Inflammatory macrophage treated with lipopolysaccharide for 4 hours (primary cell): ENCODE measurements at places on chromosomes 7 and 10.

DNA sequence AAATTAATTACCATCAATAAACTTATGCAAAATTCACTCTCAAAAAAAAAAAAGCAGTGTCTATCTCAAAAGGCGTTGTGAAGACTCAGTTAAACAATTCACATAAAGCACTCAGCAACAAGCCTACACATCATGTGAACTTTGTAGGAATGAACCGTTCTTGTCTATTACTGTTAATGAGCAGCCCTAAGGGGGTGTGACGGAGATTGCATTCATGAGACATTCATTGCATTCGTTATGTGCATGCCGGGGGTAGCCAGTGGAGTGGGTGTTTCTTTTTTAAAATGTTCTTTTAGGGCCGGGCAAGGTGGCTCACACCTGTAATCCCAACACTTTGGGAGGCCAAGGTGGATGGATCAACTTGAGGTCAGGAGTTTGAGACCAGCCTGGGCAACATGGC, 193.0 kb downstream of the PRPF18 start:
- no peak for DNase-seq

GRCh38 chr10:71998119-71998839, 34.1 kb downstream of the CHST3 start:
- DNase-seq: no peak

GRCh38 chr7:149802966-149803365, 29.6 kb upstream of the ZNF467 start:
- DNase-seq: no peak

GRCh38 chr10:790821-791551, 101.5 kb upstream of the DIP2C start:
- DNase-seq: no peak

DNA sequence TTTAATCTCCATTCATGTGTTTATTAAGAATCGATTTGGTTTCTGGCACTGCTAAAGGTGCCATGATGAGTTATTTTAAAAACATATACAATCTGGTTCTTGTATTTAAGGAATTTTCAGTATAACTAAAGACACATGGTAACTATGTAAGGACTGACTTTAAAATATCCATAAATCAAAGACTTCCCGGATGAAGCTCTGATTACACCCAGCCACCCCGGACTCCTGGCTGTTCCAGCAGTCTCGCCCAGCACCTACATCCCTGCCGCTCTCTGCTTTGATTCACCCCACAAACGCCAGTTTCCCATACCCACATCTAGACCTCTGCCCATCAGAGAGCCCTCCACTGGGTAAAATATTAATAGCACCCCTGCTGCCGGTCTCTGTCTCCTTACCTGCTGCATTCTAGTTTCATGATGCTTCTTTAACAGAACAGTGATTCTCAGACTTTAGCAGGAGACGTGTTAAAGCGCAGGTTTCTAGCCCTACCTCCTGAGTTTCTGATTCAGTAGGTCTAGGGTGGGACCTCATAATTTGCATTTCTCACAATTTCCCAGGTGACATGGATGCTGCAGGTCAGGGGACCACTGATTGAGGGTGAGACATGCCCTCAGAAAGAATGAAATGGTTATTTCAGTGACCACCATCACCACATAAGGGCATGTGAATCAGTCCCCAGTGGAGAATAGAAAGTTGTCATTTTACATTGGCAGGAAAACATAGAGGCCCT, 185.7 kb downstream of the KIAA1217 start:
- DNase-seq: no peak

DNA sequence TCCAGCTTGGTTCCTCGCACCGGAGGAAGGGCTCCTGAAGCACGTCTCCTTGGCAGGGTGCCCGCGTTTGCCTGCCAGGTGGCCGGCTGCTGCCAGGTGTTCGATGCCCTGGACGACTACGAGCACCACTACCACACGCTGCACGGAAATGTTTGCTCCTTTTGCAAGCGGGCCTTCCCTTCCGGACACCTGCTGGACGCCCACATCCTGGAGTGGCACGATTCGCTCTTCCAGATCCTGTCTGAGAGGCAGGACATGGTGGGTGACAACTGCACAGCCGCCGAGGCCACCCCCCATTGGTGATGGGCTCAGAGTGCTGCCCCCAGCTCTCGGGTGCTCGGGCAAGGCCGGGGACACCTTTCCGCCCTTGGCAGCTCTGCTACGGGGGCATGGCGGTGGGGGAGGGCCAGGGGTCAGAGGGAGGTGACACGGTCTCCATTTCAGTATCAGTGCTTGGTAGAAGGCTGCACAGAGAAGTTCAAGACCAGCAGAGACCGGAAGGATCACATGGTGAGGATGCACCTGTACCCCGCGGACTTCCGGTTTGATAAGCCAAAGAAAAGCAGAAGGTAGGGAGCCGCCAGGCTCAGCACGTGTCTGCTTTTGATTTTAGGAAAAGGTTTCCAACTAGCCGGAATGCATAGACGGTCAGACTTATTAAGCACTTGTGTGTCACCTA, 1.1 kb downstream of the ZNF511 start:
- DNase-seq: no peak

GRCh38 chr7:4164556-4164955, 517.5 kb upstream of the FOXK1 start:
- DNase-seq: no peak

- DNase-seq: no peak
These were observed 104.4 kb upstream of the FAM3C start for GRCh38 chr7:121500360-121501058.

GRCh38 chr10:3531670-3532069, 253.3 kb downstream of the KLF6 start:
- DNase-seq: no peak

DNA sequence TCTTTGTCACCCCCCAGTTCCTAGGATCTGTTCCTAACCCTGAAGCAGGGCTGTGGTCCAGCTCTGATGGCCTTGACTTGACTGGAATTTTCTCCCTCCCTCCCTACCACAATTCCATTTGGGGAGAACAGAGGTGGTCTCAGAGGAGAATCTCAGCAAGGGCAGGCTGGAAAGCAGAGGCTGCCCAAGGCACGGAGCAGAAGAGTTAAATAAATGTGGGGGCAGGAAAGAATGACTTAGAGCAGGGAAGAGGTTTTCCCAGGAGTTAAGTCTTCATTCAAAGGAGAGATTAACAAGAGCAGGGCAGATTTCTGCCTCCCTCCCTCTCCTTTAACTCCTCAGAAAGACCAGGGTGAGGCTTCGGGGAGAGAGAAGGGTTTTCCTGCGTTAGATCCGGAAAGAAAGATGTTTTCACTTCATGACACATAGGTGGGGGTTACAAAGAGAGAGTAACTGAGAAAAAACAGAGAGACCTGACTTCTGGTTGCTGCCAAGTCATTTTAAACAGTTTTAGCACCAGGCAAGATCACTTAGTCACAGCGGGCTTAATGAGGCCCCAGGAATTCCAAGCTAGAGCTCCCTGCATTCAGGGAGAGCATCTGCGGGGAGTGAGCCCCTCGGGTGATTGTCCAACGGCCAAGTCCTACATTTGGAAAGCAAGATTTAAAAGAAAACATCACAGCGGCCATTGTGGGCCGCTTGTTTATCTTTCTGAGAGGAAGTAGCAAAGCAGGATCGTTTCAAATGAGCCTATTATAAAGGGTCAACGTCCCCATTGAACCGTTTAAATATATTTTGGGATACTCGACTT, 78.7 kb downstream of the ARHGAP22 start:
- no peak for DNase-seq

GRCh38 chr7:155489862-155490696, 32.1 kb downstream of the EN2 start:
- no peak for DNase-seq

DNA sequence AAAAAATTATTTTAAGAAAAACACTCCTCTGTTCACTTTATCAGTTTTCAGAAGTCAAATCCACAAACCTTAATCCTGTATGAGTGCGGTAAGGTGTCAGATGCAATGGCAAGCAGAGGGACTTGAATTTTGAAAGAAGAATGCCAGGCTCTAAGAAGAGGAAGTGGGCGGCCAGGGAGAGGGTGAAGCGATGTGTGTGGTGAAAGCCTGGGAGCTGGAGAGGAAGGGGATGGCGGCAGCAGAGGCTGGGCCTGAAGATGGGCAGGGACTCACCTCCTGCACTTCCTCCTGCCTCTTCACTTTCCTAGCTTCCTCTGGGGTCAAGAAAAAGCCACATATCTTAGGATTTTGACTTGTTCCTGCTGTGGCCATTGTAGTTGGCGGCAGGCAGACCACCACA, 609.6 kb downstream of the PARD3 start:
- peak; percentile 46 for DNase-seq

GRCh38 chr7:2435146-2435545, 31.7 kb downstream of the CHST12 start:
- DNase-seq: no peak

GRCh38 chr10:81570878-81571794, 303.9 kb upstream of the NRG3 start:
- no peak for DNase-seq

- no peak for DNase-seq
These were observed 41.6 kb downstream of the HBP1 start for GRCh38 chr7:107210400-107210799.

DNA sequence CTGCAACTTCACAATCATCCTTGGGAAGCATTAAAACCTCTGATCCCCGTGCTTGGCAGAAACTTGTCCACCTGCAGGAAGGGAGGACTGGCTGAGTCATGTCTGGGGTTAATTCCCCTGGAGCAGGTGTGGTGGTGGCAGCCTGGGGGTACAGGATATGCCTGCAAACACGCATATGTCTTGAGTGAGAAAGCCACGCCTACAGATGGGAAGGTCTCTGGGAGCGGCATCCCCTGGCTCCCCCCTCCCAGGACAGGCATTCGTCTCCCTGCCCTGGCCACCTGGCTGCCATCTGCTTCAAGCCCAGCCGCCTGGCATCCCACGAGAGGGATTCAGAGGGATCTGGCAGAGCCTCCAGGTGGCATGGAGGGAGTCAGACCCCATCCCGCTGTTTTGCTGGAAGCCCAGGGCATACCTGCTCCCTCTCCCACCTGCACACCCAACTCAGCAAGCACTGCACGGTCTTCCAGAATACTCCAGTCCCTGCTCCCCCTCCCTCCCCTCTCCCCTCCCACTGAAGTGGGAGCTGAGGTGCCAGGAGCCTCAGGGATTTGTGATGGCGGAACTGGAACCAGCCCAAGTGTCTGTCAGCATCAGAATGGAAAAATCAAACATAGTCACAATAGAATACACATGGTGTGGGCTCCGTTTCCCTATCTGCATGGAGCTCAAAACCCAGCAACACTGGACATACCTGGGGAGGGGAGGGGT, 61.0 kb downstream of the CAMK2B start:
- DNase-seq: no peak

DNA sequence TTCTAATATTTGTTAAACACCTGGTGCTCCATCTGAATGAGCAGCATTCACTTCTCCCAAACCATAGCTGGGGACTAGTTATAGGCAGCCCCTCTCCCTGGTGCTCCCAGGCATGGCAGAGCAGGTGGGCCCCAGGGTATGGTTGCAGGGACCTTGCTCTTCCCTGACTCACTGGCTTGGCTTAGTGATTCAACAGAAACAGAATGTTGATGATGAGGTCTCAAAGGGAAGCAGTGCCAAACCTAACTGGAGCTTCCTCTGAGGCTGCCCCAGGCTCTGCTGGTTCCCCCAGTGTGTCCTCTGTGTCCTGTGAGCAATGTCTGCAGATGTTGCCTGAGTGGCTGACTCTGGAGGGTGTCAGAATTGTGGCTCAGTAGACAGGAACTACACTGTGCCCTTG, 3.7 kb downstream of the GPR26 start:
- no peak for DNase-seq

DNA sequence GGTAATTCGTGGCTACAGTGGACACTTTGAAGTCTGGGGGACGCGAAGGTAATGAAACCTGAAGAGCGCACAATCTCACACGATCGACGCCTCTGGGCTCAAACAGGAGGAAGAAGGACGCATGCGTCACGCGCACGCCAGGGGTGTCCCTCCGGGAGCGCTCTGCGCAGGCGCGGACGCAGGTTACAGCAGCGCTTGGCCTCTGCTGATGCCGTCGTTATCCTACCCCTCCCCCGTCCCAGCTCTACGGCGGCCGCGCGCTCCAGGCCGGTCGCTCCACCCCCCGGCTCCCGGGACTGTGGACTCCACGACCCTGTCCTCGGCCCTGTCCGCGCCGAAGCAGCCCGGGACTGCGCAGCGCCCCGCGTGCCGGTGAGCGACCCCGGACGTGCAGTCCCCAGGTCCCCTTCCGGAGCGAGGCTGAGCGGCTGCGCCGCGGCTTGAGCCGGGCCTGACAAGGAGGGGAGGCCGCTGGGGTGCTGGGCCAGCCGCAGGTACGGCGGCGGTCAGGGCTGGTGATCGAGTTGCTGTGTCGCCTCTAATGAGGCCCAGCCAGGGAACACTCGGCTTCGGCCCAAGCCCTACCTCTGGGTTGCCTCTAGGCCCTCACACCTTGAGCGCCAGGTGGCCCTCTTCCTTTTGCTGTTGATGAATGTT, at the start of gene TMEM106B:
TMEM106B (plus strand) TSS at position 241 of the 657 bp plus-strand sequence. CDS start 3,517 bp downstream, outside the sequence.
- peak; percentile 97 for DNase-seq

GRCh38 chr10:91287912-91288311, 67.4 kb downstream of the PCGF5 start:
- DNase-seq: no peak

- DNase-seq: peak; percentile 83
These were observed 16.8 kb upstream of the GPR15LG start for GRCh38 chr10:84156768-84157167.

GRCh38 chr7:30181736-30182522, 47.1 kb downstream of the MTURN start:
- DNase-seq: no peak

GRCh38 chr7:50591098-50591479, 25.9 kb upstream of the DDC start:
- DNase-seq: no peak

- DNase-seq: peak; percentile 13
These were observed 18.2 kb downstream of the DNAJC12 start for GRCh38 chr10:67819768-67820204.

DNA sequence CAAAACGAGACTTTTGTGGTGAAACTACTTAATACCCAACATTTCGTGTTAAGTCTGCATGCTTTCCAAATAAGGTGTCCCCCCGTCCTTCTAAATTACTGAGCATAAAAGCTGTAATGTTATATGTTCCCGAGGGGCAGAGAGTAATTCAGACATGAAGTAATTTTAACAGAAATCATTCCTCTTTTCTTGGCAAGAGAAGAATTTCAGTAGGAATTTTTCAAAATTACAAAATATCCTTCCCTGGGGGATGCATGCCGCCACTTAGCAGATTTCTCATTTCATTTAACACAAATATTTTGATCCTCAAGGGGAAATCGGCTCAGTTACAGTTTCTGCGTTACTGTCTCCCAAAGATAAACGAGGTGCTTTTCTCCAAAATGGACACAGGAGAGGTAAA, 213.2 kb upstream of the RHOBTB1 start:
- no peak for DNase-seq

- no peak for DNase-seq
These were observed 60.0 kb downstream of the RALA start for GRCh38 chr7:39683216-39683845.

GRCh38 chr10:15310776-15311568, 60.1 kb downstream of the FAM171A1 start:
- DNase-seq: no peak

- DNase-seq: peak; percentile 0
These were observed 474 bp downstream of the ORC5 start for GRCh38 chr7:104207348-104207730.
